ENCODE measurements at places on chromosomes 6 and 20.
A peak's percentile ranks its signal among the peaks of the same experiment; 100 is the strongest.

DNA sequence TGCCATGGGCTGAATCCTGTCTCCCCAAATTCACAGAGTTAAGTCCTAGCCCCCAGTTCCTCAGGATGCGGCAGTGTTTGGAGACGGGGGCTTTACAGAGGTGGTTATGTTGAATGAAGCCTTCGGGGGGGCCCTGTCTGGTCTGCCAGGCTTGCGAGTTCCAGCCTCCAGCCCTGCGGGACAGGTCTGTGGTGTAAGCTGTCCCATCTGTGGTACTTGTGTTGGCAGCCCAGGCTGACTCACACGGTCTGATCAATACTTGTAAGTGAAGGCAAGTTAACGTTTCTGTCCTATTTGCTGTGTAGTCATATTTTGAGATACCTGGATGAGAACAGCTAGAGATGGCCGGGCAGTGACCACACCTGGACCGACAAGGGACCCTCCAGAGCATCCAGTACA, 51.8 kb upstream of the GPR31 start:
- DNase-seq: no peak

- no peak for DNase-seq
Measured at GRCh38 chr20:20752712-20753111, 40.3 kb upstream of the RALGAPA2 start.

DNA sequence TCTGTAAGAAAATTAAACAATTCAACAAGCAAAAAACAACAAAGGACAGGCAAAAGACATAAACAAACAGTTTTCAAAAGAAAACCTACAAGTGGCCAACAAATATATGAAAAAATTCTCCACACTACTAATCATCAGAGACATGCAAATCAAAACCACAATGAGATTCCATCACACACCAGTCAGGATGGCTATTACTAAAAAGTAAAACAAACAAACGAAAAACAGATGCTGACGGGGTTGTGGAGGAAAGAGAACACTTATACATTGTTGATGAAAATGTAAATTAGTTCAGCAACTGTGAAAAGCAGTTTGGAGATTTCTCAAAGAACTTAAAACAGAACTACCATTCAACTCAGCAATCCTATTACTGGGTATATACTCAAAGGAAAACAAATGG, 537.6 kb downstream of the HDGFL1 start:
- DNase-seq: no peak

DNA sequence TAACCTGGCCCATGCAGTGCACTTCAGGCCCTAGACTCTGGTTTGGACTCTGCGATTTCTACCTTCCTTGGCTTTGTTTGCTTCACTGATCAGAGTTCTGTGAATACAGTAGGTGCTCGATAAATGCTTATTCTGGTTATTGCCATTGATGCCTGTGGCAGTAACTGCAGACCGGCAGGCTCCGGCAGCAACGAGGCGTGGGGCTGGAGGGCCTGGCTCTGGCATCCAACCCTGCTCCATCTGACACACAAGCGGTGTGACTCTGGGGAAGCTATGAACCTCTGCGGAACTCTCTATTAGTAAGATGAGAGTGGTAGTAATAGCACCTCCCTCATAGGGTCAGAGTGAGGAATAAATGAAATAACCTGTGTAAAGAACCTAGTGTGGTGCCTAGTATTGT, 66.1 kb downstream of the PLG start:
- no peak for DNase-seq

GRCh38 chr6:27452496-27452897, 20.4 kb downstream of the ZNF184 start:
- no peak for DNase-seq

DNA sequence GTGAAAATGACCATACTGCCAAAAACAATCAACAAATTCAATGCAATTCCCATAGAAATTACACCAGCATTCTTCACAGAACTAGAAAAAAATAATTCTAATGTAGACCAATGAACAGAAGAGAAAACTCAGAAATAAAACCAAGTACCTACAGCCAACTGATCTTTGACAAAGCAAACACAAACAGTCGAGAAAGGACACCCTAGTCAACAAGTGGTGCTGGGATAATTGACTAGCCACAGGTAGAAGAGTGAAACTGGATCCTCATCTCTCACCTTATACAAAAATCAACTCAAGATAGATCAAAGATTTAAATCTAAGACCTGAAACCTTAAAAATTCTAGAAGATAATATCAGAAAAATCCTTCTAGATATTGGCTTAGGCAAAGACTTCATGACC, 44.5 kb upstream of the ZNF133 start:
- DNase-seq: no peak

DNA sequence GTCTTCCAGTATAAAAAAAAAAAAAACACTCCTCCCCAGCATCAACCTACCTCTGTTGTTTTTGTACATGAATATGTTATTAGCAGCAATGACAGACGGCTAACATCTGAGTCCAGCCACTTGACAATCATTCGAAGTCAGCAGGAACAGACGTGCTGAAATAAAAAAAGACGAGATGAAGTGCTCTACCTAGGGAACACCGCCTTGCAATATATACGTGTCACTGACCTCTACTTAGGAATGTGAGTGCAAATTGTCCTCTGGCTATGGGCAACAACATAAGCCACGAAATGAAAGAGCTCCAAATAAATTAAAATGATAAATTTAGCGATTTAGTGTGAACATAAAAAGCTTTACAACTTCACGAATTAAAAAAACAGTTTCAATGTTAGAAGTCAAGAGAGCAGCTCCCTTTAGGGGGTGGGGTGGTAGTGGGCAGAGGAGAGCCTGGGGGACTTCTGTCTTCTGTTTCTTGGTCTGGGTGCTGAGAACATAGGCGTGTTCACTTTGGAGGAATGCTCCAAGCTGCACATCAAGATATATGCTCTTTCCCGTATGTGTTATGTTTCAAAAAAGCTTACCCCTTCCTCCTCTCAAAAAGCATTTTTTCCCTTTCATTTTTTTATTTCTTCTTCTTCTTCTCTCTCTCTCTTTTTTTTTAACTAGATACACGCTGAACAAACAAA, 23.3 kb downstream of the EDN1 start:
- no peak for DNase-seq

DNA sequence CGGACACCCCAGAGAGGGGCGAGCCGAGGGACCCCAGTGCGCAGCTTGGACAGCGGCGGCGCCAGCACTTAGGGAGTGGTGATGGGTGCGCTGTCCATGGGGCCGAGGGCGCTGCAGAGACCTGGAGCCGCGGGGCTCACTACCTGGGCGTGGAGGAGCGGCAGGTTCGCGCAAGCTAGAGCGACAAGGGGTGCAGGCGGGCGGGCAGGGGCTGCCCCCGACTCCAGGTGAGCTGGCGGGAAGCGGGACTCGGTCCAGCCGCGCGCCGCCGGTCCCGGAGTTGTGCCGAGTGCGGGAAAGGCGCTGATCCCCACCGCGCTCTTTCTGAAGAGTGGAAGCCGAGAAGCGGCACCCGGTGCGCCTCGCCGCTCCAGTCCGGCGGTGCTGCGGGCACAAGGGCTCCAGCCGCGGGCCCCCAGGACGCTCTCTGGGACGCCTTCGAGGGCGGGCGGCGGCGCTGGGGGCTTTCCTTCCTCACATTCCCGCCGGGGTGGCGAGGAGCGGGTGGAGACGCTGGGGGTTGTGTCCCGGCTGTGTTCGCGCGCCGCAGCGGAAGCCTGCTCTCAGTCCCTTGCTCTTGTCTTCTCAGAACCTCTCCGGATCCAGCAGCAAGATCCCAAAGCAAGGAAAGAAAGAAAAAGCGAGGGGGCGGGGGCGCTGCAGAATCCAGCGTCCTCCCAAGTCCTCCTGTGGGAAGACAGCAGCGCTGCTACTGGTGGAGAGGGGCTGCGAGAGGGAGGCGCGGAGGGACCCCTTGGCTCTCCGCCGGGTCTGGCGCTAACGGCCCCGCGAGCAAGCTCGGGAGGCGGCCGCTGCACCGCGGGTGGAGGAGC, at the start of gene B3GAT2:
TSS of gene B3GAT2 (minus strand) at position 610 of the 833 bp plus-strand sequence. CDS start 631 bp downstream, outside the sequence.
- DNase-seq: peak; percentile 66

DNA sequence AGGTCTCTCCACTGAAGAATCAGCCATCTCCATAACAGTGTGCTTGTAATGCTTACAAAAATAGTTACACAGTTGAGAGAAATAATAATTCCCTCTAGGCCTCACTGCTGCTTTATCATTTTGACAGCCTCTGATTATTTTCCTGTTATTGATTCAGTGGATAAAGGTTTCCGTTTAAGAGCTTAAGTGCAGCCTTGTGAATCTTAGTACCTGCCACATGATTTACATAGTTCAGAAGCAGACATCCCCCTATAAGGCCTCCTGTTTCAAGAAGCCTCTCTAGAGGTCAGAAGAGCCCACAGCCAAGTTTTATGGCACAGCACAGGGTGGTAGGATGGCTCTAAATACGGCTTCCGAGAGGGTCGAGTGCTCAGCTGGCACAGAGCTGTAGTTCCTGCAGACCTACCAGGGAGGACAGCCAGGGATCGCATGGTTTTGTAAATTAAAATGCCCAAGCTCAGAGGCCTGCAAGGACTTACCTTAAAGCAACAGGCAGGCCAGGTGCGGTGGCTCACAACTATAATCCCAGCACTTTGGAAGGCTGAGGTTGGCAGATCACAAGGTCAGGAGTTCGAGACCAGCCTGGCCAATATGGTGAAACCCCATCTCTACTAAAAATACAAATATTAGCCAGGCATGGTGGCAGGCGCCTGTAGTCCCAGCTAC, 17.6 kb upstream of the PYGB start:
- DNase-seq: no peak

DNA sequence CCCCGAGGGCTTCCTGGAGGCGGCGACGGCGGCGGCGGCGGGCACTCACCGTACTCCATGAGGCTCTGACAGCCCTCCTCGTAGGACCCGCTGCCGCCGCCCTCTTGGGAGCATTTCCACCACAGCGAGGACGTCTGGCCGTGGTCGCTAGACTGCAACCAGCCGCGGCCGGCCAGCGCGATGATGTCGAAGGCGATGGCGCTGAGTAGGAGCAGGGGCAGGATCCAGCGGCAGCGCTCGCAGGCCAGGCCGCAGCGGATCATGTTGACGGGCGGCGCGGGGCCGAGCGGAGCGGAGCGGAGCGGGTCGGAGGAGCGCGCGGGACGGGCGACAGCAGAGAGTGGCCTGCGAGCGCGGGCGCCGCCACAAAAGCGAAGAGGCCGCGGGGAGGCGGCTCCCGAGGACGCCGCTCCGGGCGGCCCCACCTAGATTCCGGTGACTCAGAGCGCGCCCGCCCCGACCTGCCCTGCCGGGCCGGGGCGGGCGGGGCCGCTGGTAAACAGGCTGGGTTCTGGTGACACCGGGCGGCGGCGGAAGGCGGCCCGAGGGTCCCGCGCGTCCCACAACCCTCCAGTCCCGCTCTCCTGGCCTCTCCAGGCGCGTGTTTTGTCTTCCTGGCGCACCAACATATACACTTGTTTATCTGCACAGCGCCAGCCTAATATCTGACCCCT, at the start of gene PERP:
TSS of gene PERP (minus strand) at position 342 of the 674 bp plus-strand sequence. CDS start at position 263, 79 bp downstream.
- peak; percentile 66 for DNase-seq

DNA sequence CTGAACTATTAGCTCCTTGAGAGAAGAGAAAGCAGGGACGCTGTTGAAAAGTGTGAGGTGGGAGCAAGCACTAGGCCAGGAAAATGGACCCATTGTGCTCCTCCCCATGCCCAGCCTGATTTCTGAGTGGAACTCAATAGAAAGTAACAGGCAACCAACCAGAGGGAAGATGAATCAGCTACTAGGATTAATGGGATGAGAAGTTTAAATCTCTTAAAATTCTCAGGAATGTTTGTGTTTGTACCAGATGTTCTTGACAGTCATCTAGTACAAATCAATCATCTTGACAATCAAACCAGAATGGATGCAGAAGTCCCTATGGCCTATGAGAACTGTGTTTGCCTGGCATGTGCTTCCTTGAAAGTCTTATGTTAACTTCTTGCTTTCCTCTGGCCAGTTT, 48.9 kb downstream of the HDDC2 start:
- no peak for DNase-seq

GRCh38 chr20:3711484-3711941, 887 bp downstream of the SIGLEC1 start:
- no peak for DNase-seq

- no peak for DNase-seq
Measured at GRCh38 chr6:72500669-72501068, 121.2 kb upstream of the KCNQ5 start.

DNA sequence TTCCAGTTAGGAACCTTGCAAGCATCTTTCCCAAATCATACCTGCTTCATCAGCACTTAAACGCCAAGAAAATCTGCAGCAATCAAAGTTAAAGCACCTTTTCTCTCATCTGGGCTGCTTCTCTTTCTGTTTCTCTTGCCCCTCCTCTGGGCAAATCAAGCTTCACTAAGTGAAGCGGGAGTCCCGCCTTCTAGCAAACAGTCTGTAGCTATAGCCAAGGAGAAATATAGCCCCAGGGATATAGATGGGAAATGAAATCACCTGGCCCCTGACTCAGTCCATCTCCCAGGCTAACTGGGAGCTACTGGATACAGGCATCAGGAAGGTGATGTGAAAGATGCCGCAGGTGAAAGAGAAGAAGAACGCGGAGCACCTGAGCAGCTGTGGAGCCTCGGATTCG, 481.9 kb downstream of the C6orf118 start:
- DNase-seq: no peak
